Stimulated activated CD4-positive, alpha-beta T cell treated with anti-CD3 and anti-CD28 coated beads, TNF-alpha, amount 100 ng/mL, for 1 hour (primary cell): ENCODE measurements at places on chromosomes 12 and 14.

DNA sequence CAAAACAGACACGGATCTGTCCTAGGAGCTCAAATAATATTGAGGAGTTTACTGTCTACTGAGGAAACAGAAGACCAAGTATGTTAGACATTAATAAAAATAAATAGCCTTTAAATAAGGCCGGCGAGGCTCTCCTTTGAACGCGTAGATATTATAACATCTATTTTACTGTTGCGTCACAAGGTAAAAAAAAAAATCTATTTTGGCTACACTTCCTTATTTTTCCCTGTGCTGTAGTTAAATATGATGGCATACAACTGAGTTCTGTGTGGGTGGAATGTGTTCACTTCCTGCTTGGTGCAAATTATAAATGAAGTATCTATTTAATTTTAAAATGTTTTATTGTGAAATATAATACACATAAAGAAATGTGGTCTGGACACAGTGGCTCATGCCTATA, 17.2 kb upstream of the RAD52 start:
- DNase-seq: no peak

DNA sequence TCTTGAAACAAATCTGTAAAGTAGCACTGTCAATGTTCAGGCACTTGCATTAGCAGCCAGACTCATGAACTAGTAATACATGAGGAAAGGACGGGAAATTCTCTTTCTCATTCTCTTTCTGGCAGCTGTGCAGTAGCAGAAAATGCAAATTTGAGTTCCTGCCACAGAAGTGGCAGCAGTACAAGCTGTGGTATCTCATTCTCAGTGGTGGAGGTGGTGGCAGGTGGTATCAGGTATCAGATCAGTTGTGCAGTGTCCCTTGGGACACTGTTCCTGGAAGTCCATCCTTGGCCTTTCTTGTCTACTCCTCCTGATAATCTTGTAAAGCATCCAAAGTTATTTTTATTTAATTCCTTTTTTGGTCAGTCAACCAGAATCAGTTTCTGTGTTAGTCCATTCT, 103.0 kb downstream of the C12orf42 start:
- no peak for DNase-seq

GRCh38 chr12:56425193-56425592, 24.0 kb downstream of the TIMELESS start:
- no peak for DNase-seq

DNA sequence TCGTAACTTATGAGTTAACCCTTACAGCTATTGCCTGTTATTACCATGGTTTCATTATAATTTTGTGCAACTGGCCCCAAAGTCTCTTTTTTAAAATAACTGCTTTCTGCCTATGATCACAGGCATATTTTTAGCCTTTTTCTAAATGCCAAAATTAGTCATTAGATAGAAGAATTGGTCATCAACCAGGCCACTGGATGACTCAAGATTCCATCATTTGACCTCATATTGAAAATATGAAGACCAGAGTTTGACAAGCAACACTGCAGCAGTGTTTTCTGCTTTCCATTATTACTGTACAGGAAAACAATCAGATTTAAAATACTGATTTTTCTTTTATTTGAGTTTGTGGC, 54.7 kb upstream of the OTOGL start:
- DNase-seq: no peak

DNA sequence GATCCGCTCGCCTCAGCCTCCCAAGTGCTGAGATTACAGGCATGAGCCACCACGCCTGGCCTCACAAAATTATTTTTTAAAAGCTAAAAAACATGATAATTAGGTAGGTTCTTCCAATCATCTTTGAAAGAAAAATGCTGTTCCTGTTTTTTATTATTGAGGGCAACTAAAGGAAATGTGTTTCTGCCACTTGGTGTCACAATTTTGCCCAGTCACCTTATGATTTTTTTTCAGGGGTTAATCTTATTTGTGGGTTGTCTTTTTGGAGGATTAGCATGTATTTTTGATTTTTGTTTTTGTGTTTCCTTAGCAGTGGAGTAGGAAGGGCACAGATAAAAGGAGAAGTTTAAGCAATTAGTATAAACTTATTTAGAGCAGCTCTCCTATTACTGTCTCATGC, 79.8 kb downstream of the PRORP start:
- DNase-seq: no peak

- DNase-seq: no peak
These were observed 11.4 kb downstream of the DCAF5 start for GRCh38 chr14:69141550-69141949.

DNA sequence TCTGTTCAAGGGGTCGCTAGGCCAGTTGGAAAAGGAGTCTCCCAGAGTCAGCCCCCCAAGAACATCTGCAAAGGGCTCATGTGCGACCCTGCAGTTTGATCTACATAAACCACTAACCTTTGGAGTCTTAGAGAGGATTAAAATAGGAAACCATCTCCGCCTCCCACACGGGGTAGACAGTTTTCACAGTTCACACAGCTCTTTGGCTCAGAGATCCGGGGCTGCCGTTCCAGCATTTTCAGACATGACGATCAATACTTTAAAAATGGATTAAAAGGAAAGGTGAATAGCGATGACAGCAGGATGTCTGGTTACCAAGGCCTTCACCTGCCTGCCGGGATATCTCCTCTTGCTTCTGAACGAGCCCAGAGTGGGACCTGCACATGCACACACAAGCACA, 59.8 kb upstream of the BCL11B start:
- no peak for DNase-seq

- no peak for DNase-seq
These were observed 24.3 kb downstream of the GEMIN2 start for GRCh38 chr14:39138440-39138839.

DNA sequence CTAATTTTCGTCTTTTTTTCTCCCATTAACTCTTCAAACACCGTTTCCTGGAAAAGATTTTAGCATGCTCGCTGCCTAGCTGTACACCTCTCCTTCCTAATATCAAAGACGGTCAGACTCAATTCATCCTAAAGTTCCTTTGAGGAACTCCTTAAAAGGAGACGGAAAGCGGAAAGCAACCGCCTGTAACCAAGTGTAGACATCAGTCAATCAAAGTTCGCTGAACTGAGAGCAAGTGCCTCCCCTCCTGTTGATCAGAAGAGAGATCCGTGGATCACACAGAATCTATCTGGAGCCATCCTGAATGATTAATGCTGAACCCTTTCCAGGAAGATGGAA, 412 bp upstream of the TEP1 start:
- no peak for DNase-seq

GRCh38 chr14:97490521-97491070, 693.4 kb downstream of the VRK1 start:
- no peak for DNase-seq

GRCh38 chr12:104056419-104056972, 6.5 kb upstream of the GLT8D2 start:
- DNase-seq: no peak

- no peak for DNase-seq
These were observed 81.6 kb upstream of the TMTC2 start for GRCh38 chr12:82605115-82605514.

DNA sequence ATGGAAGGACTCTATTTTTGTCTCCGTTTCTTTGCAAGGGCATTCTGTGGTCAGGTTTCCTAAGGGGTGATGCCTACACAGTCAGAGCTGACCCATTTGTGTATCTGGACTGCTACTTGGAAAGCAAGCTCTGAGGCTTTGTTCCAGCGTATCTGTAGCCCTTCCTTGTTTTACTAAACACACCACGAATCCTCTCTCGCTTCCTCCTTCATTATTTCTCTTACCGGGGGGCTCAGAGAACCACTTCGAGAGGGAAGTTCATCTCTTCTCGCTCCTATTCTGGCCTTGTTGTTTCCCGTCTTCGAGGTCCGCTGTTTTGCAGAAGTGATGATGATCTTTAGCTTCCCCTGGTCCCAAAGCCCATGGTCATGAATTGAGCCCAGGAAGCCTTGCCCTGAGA, 164.7 kb downstream of the SSPN start:
- no peak for DNase-seq

- no peak for DNase-seq
These were observed 48.6 kb downstream of the ISCA2 start for GRCh38 chr14:74542056-74542685.

- peak; percentile 7 for DNase-seq
These were observed at the start of gene SOCS2 for GRCh38 chr12:93571925-93572711. TSS of gene SOCS2 (plus strand) at chr12:93572675. CDS start at chr12:93572898, 223 bp downstream.

- no peak for DNase-seq
These were observed 56.8 kb upstream of the FOXG1 start for GRCh38 chr14:28709571-28710305.
